Renal pelvis (tissue), 12 donors: ENCODE measurements at places on chromosomes 3 and 15. TPM values are rescaled to one million over a fixed set of nuclear protein-coding genes. Genes with fewer than 3 reads are reported as not detected.

- DNase-seq, result no peak
Observed at GRCh38 chr3:136990826-136991225, 33.0 kb downstream of the IL20RB start.

- peak; percentile 12 for DNase-seq
Observed at GRCh38 chr3:90055666-90056065, 948.2 kb downstream of the EPHA3 start.

The GABRB3 gene
- 5.4 TPM for polyA plus RNA-seq

DNA sequence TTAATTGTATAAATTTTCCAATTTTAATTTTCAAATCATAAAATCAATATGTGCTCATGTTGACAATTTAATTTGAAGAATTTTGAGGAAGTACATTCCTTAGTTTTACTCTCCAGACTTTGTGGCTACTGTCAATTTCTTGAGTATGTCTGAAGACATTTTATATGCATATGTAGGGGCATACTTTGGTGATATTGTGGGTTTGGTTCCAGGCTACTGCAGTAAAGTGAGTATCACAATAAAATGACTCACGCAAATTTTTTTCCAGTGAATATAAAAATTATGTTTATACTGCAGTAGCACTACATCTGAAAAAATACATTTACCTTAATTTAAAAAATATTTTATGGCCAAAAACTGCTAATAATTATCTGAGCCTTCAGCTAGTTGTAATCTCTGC, 123.2 kb upstream of the PLCL2 start:
- DNase-seq, result no peak

GRCh38 chr3:162996368-162996767, 1499.8 kb downstream of the OTOL1 start:
- no peak for DNase-seq

GRCh38 chr3:181417748-181418147, 294.0 kb upstream of the SOX2 start:
- no peak for DNase-seq

- no peak for DNase-seq
Observed at GRCh38 chr3:55675478-55675877, 188.4 kb upstream of the WNT5A start.

DNA sequence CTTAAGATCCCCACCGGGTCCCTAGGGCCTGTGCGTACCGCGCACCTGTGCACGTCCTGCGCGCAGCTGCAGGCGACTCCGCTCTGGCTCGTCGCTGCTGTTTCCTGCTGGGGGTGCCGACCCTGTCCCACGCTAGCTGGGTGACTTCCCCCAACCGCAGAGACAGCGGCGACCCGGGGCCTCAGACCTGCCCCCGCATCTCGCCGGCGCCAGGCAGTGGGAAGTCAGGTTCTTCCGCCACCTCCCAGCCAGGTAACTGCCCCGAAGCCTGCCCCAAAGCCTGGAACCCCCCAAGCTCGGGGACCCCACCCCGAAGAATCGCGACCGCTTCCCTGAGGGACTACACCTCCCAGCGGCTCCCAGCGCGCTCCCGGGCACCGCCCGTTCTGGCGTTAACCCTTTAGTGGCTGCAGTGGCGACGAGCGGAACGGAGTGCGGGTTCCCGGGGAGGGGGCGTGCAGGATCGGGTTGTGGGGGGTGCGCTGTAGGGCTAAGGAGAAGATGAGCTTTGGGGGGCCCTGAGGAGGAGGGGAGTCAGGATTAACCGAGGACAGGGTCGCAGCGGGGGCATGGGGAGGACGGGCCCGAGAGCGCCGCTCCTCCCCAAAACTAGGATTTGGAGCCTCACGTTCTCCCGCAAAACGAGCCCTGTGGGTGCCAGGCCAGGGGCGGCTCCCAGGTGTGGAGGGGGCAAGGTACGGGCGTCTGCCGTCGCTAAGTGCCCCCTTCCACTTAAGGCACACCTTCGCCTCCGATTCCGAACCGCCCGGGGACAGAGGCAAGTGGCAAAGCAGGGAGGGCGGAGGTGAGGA, 589 bp downstream of the NEIL1 start:
- peak; percentile 35 for DNase-seq

- peak; percentile 39 for DNase-seq
Observed at GRCh38 chr3:24923570-24923969, 428.9 kb upstream of the THRB start.

- no peak for DNase-seq
Observed at GRCh38 chr3:126026761-126027160, 57.2 kb downstream of the SLC41A3 start.

DNA sequence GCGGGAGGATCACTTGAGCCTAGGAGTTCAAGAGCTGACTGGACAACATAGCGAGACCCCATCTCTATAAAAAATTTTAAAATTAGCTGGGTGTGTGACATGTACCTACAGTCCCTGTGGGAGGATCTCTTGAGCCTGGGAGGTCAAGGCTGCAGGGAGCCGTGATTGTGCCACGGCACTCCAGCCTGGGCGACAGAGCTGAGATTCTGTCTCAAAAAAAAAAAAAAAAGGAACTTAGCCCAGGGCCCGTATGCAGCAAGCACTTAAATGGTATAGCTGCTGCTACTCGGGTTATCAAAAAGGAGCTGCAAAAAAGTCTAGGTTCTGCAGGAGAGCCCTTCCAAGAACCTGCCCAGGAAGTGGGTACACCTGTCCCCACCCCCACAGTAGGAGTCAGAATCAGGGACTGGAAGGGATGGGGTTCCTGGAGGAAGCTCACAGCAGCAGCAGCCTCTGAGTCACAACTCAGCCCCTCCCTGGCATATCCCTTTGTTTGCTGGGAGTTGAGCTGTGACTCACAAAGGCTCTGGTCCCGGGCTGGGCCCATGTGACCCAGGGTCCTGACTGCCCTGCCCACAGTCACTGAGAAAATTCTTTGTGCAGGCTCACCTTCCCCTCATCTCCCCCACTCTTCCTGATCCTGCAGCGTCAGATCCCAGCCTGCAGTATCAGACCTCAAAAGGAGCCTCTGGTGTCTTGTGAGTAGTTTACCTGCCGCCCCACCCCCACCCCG, at the start of gene SPATA12:
TSS of gene SPATA12 (plus strand) at position 576 of the 733 bp plus-strand sequence. CDS start 13,031 bp downstream, outside the sequence.
- no peak for DNase-seq

DNA sequence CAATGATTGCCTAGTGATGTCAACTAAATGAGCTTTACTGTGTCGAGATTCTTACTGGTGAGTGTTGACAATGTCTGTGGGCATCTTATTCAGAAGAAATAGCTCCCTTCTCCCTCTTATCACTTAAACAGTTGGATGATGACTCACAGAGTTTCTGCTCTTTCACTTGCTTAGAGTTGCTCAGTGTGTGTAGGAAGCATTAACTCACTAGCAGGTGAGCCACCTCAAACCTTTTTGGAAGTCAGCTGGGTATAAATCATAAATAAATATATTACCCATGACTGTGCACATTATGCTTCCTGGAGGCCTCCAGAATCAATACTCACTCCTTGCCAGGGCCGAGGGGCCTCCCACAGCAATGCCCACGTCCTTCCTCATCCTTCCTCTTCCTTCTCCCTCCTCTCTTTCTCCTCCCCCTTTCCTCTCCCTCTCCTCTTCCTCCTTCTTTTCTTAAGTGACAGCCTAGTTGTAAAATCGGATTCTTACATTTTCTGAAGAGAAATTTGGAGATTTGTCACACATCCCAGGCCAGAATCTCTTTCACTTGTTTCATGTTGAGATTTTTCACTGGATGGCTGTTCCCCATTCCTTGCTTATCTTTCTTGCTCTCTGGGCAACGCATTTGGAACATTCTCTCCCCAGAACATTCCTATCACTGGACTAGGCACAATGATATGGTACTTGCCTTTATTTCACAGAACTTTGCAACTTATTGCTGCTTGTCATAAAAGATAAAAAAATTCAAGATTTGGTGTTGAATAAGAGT, 17.5 kb downstream of the SHC4 start:
- DNase-seq, result no peak

DNA sequence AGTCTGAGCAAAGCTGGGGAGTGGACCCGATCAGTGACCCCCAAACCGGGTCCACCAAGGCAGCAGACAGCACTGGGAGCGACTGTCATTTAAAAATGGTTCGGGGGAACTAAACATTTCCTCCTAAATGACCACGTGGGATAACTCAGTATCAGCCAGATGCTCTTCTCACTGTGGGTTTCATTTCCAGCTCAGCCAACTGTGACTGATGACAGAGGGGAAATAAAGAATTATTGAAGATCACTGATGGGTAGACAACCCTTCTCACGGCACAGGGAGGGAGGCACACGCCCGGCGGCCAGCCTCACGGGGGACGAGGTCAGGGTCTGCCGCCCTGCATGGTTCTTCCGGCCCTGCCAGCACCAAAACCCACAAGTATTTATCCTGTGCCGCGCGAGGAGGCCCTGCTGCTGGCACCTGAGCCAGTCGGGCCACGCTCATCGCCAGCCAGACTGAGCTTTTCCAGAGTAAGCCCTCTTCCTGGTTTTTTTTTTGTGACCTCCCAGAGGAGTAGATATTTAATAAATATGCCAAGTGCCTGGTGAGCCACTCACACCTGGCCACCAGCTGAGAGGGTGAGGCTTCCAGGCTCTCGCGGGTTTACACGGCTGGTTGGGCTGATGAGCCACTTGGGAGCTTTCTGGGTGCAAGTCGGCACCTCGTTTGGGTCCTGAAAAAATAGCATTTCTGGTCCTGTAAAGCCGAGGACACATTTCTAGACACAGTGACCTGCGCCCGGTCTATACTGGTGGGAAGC, 6.2 kb downstream of the MELTF start:
- no peak for DNase-seq

GRCh38 chr15:60573936-60574335, 95.0 kb upstream of the ICE2 start:
- no peak for DNase-seq

GRCh38 chr3:60967141-60967540, 284.1 kb downstream of the FHIT start:
- DNase-seq, result no peak

The CLDN18 gene
- polyA plus RNA-seq, result 3.6 TPM

GRCh38 chr3:188304501-188304900, 150.5 kb downstream of the LPP start:
- DNase-seq, result no peak

DNA sequence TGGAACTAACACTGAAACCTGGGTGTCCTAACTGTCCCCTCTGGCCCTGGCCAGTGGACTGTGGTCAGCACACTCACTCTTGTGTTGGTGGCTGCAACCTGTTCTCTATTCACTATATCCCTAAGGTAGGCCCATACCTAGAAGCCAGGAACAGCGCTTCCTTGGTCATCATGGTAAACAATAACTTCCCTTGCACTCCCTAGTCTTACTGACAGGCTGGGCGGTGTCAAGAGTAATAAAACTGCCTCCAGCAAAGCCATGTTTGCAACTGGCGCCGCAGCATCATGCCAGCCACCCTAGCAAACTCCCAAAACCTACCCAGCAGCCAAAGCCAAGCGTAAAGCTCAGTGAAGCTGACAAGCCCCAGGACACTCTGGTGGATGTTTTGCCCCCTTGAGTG, 63.1 kb upstream of the TSEN2 start:
- no peak for DNase-seq

- DNase-seq, result no peak
Observed at GRCh38 chr3:16462679-16463078, 50.8 kb downstream of the RFTN1 start.

- no peak for DNase-seq
Observed at GRCh38 chr3:186849374-186849975, 7.0 kb downstream of the ADIPOQ start.

GRCh38 chr3:58000306-58001085, 7.7 kb upstream of the FLNB start:
- DNase-seq, result no peak

- no peak for DNase-seq
Observed at GRCh38 chr3:43370293-43370980, 84.1 kb downstream of the SNRK start.

The RARRES1 gene
- polyA plus RNA-seq, result 8.2 TPM

GRCh38 chr15:88120026-88120425, 136.5 kb downstream of the NTRK3 start:
- no peak for DNase-seq

The FEZF2 gene
- polyA plus RNA-seq, result not detected

The LXN gene
- 23.4 TPM for polyA plus RNA-seq

DNA sequence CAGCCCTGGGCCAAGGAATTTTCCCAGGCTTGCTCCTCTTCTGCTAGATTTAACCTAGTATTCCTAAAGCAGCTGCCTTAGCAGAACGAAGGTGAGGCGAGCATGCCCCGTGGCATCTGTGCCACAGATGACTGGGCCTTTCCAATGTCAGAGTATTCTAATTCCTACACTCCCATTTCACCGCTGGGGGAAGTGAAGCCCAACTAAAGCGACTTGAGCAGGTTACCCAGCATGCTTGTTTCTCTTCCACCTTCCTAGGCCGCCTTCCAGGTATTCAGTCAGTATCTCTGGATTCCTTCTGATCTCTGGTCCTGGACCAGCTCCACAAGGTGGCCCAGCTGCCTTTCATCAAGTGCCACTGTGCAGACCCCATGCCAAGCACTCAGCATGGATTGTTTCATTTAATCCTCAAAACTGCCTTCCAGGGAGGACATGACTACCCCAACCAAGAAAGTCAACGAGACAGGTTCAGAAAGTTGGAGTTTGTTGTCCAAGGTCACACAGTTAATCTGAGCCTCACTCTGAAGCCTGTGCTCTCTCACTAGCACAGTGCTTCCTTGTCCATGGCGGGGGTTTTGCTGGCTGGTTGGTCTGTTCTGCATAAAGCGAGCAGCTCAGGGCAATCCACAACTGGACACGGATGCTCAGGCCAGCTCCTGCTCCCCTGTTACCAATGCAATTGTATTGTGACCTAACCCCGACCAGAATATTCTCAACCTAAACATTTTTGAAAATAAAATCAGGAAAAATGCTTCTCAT, 15.1 kb downstream of the MYO5C start:
- DNase-seq, result no peak

The SENP8 gene
- 6.6 TPM for polyA plus RNA-seq

- DNase-seq, result no peak
Observed at GRCh38 chr3:48997102-48997635, 7.1 kb downstream of the P4HTM start.

The LSAMP gene
- polyA plus RNA-seq, result 12.8 TPM

- DNase-seq, result no peak
Observed at GRCh38 chr3:62888180-62888579, 13.0 kb upstream of the CADPS start.
